ENCODE measurements at places on chromosomes 2 and 18.

DNA sequence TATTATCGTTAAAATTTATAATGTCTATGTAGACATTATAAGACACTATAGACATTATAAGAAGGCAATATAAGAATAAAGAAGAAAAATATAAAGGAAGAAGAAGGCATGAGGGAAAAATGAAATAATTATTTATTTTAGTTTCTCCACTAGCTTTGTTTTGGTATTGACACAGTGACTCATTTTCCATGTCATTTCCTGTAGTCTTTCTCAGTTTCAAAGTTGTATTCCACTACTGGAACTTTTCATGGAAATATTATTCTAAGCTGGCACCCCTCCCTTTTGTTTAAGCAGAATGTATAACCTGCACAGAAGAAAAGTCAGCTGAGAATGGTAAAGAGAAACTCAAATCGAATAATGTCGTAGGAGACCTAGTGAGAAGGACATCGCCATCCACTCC is 234.2 kb upstream of the NETO1 start:
- DNase-seq, result no peak

- DNase-seq, result no peak
These were observed 19.8 kb upstream of the PLEK start for GRCh38 chr2:68345129-68345875.

DNA sequence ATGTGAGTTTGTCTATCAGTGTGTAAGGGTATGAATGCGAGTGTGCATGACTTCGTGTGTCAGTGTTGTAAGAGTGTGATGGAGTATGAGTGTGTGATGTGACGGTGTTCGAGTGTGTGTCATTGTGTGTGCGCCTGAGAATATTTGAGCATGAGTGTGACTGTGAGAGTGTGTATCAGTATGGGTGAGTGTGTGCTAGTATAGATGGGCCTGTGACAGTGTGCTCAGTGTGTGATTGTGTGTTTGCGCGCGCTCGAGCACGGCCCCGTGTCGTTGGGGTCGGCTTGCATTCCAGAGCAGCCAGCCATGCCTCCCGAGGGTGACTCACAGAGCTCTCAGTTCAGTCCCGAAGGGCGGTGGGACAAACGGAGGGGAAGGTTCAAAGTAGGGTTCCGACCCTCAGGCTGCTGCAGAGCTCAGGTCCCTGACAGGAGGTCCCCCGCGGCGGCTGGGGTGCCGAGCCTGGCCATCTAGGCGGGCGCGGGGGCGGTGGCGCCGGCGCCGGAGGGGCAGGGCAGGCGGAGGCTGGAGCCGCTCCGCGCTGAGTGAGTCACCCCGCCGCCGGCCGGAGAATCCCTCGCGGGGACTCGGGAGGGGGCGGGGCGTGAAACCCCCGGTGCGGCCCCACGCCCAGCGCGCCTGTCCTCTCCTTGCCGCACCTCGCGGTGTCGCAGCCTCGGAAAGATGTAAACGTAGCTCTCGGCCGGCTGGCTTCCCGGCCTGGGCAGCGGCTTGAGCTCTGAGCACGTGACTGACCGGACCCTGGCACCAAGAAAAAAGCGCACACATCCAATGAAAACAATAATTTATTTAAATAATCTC is 3.8 kb downstream of the DLX2 start:
- peak; percentile 54 for DNase-seq

GRCh38 chr2:46296840-46297545 is at the start of gene EPAS1:
Gene EPAS1, plus strand, starts transcription at chr2:46297407. Its CDS starts 505 bp downstream, at chr2:46297912.
- peak; percentile 68 for DNase-seq

- DNase-seq, result no peak
These were observed 1469.7 kb upstream of the PIK3C3 start for GRCh38 chr18:40485318-40485717.

GRCh38 chr2:190698895-190699294 is 50.0 kb downstream of the NAB1 start:
- no peak for DNase-seq

- no peak for DNase-seq
These were observed at the start of gene SOX11 for GRCh38 chr2:5691985-5692529. Gene SOX11, plus strand, starts transcription at chr2:5692384. Its CDS starts 338 bp downstream, at chr2:5692722.

- no peak for DNase-seq
These were observed 680 bp upstream of the LBH start for GRCh38 chr2:30230497-30231211.

DNA sequence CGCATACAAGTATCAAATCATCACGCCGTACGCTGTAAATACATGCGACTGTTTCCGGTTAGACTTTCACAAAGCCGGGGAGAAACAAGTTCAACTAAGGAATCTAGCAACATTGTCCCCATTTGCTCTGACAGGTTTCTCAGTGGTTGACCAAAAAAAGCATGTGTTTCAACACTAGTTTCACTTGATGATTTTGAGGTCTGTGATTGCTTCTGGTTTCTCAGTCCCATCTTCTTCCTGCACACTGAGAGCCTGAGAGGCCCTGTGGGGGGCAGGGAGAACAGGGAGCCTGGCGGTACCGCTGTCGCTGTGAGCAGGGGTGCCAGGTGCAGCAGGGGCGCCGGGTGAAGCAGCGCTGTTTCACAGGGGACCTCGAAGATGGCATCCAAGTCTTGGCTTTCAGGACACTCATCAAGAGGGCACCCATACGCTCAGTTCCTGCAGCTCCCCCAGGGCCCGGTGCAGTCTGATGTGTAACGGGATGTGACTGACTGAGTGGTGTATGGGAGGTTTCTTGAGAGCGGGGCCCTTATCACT is 270.9 kb downstream of the TWIST2 start:
- DNase-seq, result peak; percentile 95

GRCh38 chr2:148982282-148982681 is 56.2 kb upstream of the LYPD6B start:
- no peak for DNase-seq

GRCh38 chr2:210541290-210541902 is 15.0 kb upstream of the CPS1 start:
- no peak for DNase-seq

GRCh38 chr2:149739883-149740265 is 152.3 kb upstream of the MMADHC start:
- DNase-seq, result no peak

- peak; percentile 75 for DNase-seq
These were observed 351.5 kb downstream of the NR4A2 start for GRCh38 chr2:155980941-155981560.

DNA sequence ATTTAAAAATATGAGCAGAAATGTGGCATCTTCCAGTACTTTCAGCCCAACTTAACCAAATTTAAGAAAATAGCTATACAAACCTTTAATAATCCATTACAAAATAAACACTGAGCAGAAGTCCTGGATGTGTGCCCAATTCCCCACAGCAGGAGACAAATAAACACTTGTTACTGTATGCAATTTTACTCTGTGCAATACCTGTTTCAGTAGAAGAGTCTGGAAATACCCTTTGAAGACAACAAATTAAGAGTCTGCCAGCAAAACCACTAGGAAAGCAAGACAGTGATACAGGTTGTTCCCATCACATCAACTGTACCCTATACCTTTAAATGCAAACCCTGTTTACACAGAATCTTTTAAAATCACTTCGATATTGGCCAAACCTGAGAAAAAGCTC is 41.4 kb upstream of the RNU4ATAC start:
- no peak for DNase-seq

DNA sequence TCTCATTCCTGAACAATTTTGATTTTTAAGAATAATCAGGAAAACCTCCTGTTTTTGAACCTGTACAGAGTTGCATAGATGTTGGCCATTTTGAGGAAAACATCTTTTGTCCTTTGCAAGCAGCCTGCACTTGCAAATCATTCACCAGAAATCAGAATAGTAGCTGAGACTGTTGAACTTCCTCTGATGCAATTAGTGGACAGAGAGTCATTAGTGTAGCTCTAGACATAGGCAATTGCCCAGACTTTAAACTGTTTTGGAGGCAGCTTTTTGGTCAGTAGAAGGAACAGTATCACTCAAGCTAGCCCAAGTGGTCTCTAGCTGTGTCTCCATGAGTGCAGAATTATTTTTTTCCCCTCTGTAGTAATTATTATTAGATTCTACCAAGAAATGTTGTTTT is 326.1 kb downstream of the PIK3C3 start:
- no peak for DNase-seq

- no peak for DNase-seq
These were observed 32.5 kb upstream of the ACAA2 start for GRCh38 chr18:49845629-49846360.

DNA sequence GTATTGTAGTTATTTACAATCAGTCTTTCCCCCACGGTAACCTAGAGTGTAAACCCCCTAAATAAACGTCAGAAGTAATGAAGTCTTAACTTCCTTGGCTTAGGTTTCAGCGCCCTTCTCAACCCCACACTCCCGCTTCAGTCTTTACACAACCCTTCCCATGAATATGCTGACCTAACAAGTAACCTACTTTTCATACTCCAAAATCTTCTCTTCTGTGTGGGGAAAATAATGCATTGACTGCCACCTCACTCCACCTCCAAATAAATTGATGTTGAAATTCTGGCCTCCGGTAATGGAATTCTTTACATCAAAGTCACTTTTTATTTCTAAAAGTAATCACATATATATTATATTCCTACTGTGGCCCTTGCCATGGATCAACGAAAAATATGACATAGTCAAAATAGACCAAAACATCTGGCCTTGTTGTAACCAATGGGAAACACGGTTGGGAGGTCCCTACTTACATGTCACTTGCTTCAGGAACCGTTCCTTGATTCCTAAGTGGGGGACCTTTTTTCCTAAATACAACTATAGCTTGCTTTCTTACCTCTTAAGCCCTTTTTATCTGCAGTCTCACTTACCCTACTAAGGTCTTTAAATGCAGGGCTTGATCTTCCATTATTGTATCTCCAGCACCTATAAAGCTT is 961 bp downstream of the GEN1 start:
- no peak for DNase-seq

GRCh38 chr18:79889569-79889968 is 61.9 kb downstream of the SLC66A2 start:
- DNase-seq, result no peak

DNA sequence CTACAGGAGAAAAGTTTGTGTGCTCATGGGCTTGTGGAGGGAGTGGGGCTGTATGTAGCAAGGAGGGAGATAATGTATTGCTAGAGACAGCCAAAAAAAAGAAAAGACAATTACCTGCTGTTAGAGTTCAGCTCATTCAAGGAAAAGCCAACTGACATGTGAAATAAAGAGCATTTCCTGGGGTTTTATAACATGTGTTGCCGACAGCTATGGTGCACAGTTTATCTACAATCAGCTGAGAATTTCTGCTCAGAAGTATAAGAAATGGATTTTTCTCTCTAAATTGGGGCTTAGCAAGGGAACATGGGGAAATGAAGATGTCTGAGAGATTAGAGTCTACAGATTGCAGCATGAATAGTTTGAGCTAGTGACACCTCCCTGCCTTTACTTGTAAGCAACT is 674.1 kb downstream of the SUCLG1 start:
- no peak for DNase-seq

- peak; percentile 49 for DNase-seq
These were observed 157.4 kb downstream of the ARL4C start for GRCh38 chr2:234339501-234339900.

DNA sequence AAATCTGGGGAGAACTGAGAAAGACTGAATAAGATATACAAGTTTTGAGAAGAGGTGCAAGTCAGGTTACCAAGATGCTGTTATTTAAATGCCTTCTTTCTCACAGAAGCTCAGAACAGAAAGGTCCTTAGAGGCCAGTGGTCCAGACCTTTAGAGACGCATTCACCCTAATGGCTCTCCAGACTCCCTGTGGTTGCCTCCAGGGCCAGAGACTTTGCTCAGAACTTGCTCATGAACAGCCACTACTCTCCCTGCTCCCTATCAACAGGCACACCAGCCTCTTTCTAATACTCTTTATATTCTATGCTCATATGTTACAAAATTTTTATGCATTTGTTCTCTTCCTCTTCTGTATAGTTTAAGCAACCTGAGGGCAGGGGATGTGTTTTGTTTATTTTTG is 349.0 kb upstream of the TNP1 start:
- no peak for DNase-seq

DNA sequence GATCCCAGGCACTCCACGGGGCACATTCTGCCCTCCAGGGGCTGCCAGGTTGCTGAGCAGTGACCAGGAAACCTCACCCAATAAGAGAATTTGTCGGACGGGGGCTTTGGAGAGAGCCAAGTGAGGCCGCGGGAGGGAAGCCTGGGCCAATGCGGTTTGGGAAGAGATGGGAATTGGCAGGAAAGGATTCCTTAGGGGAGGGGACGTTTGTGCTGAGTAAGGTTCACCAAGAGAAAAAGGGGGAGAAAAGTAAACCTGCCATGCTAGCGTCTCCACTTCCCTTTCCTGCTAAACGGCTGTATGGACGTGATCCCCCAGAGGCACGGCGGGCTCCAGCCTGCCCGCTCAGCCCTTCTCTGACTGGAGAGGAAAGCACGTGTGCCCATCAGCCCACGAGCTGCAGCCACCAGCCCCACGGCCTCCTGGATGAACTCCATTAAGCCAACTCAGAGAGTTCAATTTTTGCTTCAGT is 194.4 kb upstream of the ID2 start:
- no peak for DNase-seq

- peak; percentile 56 for DNase-seq
These were observed 392.5 kb downstream of the IRS1 start for GRCh38 chr2:226407135-226407534.

- DNase-seq, result no peak
These were observed 236.6 kb upstream of the NOL4 start for GRCh38 chr18:34461266-34461665.

GRCh38 chr2:162840598-162841246 is 2.2 kb upstream of the KCNH7 start:
- DNase-seq, result peak; percentile 62

- DNase-seq, result no peak
These were observed 754.7 kb upstream of the GYPC start for GRCh38 chr2:125901278-125901677.

DNA sequence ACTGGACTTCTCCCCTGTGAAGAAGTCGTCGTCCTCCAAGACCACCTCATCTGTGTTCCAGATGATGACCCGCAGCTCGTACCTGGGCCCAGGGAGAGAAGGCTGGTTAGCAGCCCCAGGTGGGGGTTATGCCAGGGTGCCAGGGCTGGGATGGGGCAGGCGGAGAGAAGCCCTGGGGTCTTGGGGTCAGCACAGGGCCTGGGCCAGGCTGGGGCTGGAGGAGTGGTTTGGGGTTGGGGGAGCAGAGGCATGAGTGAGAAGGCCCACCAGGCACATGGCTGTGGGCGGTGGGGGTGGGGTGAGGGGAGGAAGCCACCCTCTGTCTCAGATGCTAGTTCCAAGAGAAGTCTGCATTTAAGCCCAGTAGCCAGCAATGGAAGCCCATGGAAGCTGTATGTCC is 15.8 kb downstream of the OTOF start:
- no peak for DNase-seq

- DNase-seq, result no peak
These were observed 72.8 kb downstream of the SMAD7 start for GRCh38 chr18:48877941-48878340.

GRCh38 chr2:30730736-30731647 is 76.3 kb downstream of the CAPN13 start:
- no peak for DNase-seq

Data from MV-4-11 (cell line).